ENCODE measurements at places on chromosomes 1 and 21.

- no peaks in the 10 kb centered on the region for H3K36me3 ChIP-seq
- DNase-seq: no peak
- peak overlapping the region; percentile 92 for H3K27ac ChIP-seq
- peaks cover 43% of the 10 kb centered on the region for H3K4me1 ChIP-seq
These were observed 2.6 kb downstream of the PRELP start for GRCh38 chr1:203478231-203478630.

DNA sequence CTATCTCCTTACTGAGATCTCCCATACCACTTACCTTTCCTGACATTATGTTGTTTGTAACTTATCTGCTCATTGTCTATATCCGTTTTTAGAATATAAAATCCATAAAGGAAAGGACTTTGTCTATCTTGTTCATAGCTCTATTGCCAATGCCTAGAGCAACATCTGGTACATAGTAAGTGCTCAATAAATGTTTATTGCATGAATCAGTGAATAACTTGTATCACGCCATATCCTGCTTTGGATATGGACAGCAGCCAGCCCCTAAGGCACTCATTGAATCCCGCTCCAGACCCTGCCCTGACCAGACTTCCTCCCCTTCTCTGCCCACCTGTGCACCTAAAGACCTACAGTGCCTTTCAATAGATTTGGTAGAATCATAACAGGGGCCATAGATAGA lies 298.1 kb upstream of the PLXNA2 start:
- H3K4me3 ChIP-seq: no peak overlapping the region
- H3K4me1 ChIP-seq: peaks cover 16% of the 10 kb centered on the region
- H3K27me3 ChIP-seq: peaks cover 13% of the 10 kb centered on the region
- no peak overlapping the region for H3K27ac ChIP-seq
- no peaks in the 10 kb centered on the region for H3K36me3 ChIP-seq

DNA sequence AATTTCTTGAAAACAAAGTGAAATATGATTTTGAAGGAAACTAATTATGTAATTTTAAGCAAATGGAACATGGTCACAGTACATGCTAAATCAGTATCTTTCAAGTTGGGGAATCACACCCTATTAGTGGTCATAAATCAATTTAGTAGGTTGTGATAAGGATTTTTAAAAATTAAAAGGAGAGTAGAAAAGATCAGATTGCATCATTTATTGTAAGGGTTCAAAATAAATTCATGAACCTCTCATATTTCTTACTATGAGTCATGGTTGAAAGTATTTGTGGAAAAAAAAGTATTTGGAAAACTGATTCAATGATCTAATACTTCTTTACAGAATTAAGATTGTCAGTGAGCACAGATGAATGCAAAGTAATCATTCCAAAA lies 14.6 kb downstream of the ADSS2 start:
- peaks cover 50% of the 10 kb centered on the region for H3K36me3 ChIP-seq
- no peaks in the 10 kb centered on the region for H3K27me3 ChIP-seq
- DNase-seq: no peak
- no peak overlapping the region for H3K27ac ChIP-seq
- H3K4me3 ChIP-seq: no peak overlapping the region

- no peaks in the 10 kb centered on the region for H3K4me1 ChIP-seq
- no peak overlapping the region for H3K27ac ChIP-seq
- no peaks in the 10 kb centered on the region for H3K27me3 ChIP-seq
These were observed 210.6 kb upstream of the ADGRL2 start for GRCh38 chr1:81590171-81590570.

GRCh38 chr1:153652805-153653500 lies 5.5 kb upstream of the SNAPIN start:
- no peaks in the 10 kb centered on the region for H3K36me3 ChIP-seq
- H3K4me1 ChIP-seq: peaks cover 30% of the 10 kb centered on the region
- DNase-seq: no peak
- no peaks in the 10 kb centered on the region for H3K27me3 ChIP-seq
- H3K27ac ChIP-seq: peak overlapping the region; percentile 53
- no peak overlapping the region for H3K4me3 ChIP-seq

GRCh38 chr1:247701338-247701737 lies 15.1 kb downstream of the OR6F1 start:
- no peak for DNase-seq
- no peak overlapping the region for H3K27ac ChIP-seq
- H3K27me3 ChIP-seq: no peaks in the 10 kb centered on the region
- H3K4me1 ChIP-seq: no peaks in the 10 kb centered on the region
- no peaks in the 10 kb centered on the region for H3K36me3 ChIP-seq
- no peak overlapping the region for H3K4me3 ChIP-seq

- no peaks in the 10 kb centered on the region for H3K27me3 ChIP-seq
- H3K27ac ChIP-seq: no peak overlapping the region
- H3K36me3 ChIP-seq: no peaks in the 10 kb centered on the region
- no peak overlapping the region for H3K4me3 ChIP-seq
These were observed 104.1 kb downstream of the CDC42BPA start for GRCh38 chr1:227214207-227214606.
